ENCODE measurements at places on chromosomes 11 and 22.

DNA sequence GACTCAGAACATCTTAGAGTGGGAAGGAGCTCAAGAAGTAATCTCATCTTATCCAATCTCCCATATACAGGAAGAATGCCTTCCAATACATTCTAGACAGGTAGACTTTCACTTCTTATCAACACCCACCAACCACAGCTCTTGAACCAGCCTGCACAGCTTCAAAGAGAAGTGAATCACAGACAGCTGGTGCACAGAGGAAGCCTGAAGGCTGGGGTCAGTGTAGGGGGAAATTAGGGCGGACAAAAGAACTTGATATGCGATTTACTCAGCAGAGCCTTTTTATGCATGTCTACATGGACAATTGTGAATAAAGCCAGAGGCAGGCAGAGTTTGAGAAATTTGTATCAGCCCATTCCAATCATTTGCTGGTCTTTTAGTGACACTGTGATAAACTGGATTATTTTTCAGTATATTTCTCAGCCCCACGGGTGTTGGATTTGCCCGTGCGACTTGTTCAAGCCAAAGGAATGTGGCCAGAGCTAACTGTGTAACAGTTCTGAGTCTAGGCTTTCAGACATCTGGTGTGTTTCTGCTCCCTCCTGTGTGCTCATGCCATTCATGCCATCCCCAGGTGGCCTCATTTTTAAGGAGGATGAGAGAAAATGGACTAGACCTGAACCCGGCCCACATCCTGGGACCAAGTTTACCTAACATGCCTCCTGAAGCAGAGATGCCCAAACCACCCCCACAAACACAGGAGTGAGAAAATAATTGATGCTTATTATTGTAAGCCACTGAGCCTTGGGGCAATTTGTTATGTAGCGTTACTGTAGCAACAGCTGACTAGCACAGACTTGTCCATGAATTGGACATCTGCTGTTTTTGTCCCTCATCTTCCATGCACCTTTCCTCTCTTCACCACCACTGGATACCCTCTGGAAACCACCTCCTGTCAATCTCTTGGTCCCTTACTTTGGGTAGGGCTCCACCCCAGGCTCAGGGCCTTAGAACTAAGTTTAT, 137.5 kb upstream of the HSD17B12 start:
- DNase-seq = no peak

DNA sequence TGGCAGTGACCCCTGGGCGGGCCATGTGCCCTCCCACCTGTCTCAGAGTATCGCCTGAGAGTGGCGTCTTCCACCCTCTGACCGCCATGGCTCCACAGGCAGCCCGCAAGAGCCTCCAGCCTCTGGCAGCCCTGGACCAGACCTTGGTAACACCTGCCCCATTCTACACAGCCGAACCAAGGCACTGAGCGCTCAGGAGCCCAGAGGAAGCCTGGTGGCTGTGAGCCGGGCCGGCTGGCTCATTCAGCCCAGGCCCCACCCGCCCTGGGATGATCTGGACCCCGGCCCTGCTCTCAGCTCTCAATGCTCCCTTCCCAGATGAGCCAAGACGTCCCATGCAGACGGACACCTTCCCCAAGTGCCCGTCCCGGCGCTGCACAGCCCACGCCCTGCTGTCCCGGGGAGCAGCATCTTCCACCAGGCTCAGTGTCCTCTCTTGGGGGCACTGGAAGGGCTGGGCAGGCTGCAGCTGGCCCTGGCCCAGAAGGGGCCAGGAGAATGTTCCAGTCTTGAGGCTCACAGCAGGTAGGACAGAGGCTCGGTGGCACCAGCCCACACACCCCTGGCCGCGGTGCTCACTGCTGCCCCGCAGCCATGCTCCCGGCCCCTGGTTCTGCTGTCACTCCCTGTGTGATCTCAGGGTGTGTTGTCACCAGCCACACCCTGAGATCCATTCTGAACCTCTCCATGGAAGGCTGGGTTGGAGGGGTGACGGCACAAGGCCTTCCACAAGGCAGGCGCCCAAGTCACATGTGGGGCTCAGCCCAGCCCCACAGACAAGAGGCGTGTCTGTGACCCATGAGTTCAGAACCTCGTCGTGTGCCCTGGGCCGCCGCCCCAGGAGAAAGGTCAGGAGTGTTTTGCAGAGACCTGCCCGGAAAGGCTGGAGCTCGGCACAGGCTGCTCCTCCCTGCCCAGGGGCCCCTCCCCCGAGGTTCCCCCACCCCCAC, 24.2 kb upstream of the PPARA start:
- DNase-seq = no peak

- peak; percentile 63 for DNase-seq
Measured at GRCh38 chr11:833114-833791, 501 bp downstream of the CD151 start.

- no peak for DNase-seq
Measured at GRCh38 chr11:62144641-62145255, 20.9 kb downstream of the INCENP start.

DNA sequence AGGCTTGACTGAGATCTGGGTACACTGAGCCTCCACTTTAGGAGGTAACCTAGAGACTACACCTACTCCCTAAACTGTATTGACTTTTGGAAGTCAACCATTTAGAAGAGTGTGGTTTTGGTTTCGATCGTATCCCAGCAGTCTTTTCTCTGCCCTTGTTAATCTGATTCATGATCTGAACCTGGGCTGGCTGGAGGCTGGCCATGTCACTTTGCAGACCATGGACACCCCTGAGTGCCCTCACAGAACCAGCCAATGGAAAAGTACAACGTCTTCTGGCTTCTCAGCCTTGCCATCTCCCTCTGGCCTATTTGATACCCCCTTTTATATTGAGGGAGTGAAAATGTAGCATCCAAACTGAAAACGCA, 10.8 kb downstream of the EHF start:
- no peak for DNase-seq

- no peak for DNase-seq
Measured at GRCh38 chr11:58043379-58043778, 12.6 kb downstream of the OR6Q1 start.

GRCh38 chr11:61923166-61924063, 6.0 kb upstream of the RAB3IL1 start:
- peak; percentile 90 for DNase-seq

GRCh38 chr11:36142439-36142838, 146.8 kb downstream of the COMMD9 start:
- no peak for DNase-seq

DNA sequence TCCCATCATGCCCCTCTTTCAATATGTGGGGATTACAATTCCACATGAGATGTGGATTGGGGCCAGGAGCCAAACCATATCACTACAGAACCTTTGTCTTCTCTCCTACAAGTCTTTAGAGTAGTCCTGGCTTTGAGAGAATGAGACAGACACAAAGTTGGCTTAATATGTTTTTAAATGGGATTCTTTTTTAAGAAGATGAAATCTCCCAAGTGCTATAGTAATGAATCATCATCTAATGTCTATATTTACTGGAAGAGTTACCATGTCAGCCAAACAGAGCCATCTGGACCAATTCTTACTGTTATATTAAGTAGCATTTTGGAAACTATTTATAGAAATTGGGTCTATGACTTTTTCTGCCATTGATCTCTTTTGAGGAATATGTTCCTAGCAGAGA, 38.1 kb upstream of the CARD18 start:
- no peak for DNase-seq
